ENCODE measurements at places on chromosomes 2 and 18. TPM values are rescaled to one million over a fixed set of nuclear protein-coding genes. Genes with fewer than 3 reads are reported as not detected.

The RAX gene
- total RNA-seq = not detected

GRCh38 chr2:239806758-239807434 lies 218.2 kb downstream of the NDUFA10 start:
- H3K27ac ChIP-seq = no peak overlapping the region
- H3K27me3 ChIP-seq = no peaks in the 10 kb centered on the region
- DNase-seq = no peak
- H3K4me1 ChIP-seq = no peaks in the 10 kb centered on the region
- H3K4me3 ChIP-seq = no peak overlapping the region

DNA sequence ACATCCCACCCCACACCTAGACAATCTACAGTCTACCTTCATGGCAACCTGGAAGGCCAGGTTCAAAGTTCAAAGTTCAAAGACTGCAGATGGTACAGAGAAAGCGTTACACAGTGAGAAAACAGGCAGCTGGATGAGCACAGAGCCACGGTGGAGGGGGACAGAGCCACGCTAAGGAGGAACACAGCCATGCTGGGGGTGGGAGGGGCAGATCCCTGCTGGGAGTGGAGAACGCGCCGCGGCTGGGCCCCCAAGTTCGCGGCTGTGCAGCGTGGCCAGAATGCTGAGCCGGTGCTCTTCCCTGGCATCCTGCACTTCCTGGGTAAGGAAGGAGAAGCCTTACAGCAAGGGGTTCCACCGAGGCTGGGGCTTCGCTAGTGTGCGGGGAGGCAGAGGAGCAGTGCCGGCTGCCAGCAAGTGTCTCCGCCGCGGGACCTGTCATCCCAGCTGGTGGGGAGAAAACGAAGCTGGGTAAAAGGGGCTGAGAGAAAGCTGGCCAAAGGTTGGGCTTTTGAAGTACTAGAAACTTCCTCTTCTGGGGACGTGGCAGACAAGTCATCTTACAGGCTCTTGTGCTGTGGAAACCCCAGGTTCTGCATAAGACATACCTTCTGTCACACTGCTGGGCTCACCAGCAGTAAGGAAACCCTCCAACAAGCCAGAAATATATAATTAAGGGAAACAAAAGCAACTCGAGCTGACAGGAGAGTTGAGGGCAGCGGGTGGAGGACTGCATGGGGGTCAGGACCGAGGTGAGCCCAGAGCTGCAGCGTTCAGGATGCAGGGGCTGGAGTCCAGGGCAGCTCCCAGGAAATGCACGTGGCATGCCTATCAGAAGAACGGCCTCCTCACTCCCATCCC lies 115.5 kb downstream of the HDAC4 start:
- H3K4me1 ChIP-seq = peaks cover 30% of the 10 kb centered on the region
- H3K4me3 ChIP-seq = no peak overlapping the region
- no peak for DNase-seq
- H3K36me3 ChIP-seq = no peaks in the 10 kb centered on the region

GRCh38 chr2:96320728-96321622 lies 4.1 kb upstream of the ITPRIPL1 start:
- no peaks in the 10 kb centered on the region for H3K36me3 ChIP-seq
- H3K4me3 ChIP-seq = peak overlapping the region; percentile 29
- H3K4me1 ChIP-seq = peaks cover 5% of the 10 kb centered on the region
- no peak overlapping the region for H3K27ac ChIP-seq
- H3K27me3 ChIP-seq = no peaks in the 10 kb centered on the region

- H3K4me1 ChIP-seq = no peaks in the 10 kb centered on the region
- H3K27ac ChIP-seq = no peak overlapping the region
- H3K36me3 ChIP-seq = no peaks in the 10 kb centered on the region
- H3K4me3 ChIP-seq = no peak overlapping the region
- no peaks in the 10 kb centered on the region for H3K27me3 ChIP-seq
Observed at GRCh38 chr2:33042819-33043218, 96.1 kb downstream of the LTBP1 start.

DNA sequence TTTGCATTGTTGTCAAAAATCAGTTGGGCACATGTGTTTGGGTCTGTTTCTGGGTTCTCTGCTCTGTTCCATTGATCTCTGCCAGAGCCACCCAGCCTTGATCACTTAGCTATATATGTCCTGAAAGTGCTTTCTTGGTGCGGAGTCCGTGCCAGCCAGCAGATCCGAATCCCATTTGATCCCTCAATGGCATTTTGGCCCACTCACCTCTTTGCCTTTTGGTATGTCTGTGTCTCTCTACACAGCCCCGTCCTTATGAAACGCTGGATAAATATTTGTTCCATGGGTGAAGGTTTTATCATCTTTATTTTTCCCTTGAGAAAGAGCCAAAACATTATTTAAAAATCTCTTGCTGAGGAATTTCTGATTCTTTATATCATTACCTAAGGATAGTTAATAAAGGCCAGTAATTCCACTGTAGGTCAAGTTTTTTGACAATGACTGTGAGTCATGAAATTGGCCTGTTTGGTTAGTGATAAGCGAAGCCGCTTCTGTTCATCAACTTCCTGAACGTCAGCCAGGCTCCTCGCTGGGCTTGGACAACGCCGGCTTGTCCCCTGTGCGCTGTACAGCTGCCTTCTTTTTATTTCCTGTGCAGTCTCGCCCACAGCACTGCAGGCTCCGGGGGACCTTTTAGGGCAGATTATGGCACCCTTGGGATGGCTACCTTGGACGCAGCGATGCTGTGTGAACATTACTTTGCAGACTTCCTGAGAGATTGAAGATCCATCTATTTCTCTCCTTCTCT lies 24.9 kb downstream of the MTCL1 start:
- no peak overlapping the region for H3K27ac ChIP-seq
- DNase-seq = peak; percentile 10
- no peak overlapping the region for H3K4me3 ChIP-seq
- H3K27me3 ChIP-seq = no peaks in the 10 kb centered on the region
- no peaks in the 10 kb centered on the region for H3K36me3 ChIP-seq

The CHRNG gene
- not detected for total RNA-seq

- no peak for DNase-seq
- H3K4me1 ChIP-seq = no peaks in the 10 kb centered on the region
- H3K36me3 ChIP-seq = no peaks in the 10 kb centered on the region
- no peak overlapping the region for H3K4me3 ChIP-seq
- H3K27ac ChIP-seq = no peak overlapping the region
Observed at GRCh38 chr2:40213071-40213470, 238.8 kb downstream of the SLC8A1 start.

The SLC39A6 gene
- total RNA-seq = 51.9 TPM

The C1QL2 gene
- not detected for total RNA-seq

The UBE2E3 gene
- 59.0 TPM for total RNA-seq

The PDE6D gene
- total RNA-seq = 19.8 TPM

- peak overlapping the region; percentile 94 for H3K27ac ChIP-seq
- H3K4me3 ChIP-seq = no peak overlapping the region
- DNase-seq = no peak
- H3K36me3 ChIP-seq = no peaks in the 10 kb centered on the region
- H3K27me3 ChIP-seq = no peaks in the 10 kb centered on the region
Observed at GRCh38 chr2:43179942-43180341, 46.5 kb downstream of the ZFP36L2 start.

DNA sequence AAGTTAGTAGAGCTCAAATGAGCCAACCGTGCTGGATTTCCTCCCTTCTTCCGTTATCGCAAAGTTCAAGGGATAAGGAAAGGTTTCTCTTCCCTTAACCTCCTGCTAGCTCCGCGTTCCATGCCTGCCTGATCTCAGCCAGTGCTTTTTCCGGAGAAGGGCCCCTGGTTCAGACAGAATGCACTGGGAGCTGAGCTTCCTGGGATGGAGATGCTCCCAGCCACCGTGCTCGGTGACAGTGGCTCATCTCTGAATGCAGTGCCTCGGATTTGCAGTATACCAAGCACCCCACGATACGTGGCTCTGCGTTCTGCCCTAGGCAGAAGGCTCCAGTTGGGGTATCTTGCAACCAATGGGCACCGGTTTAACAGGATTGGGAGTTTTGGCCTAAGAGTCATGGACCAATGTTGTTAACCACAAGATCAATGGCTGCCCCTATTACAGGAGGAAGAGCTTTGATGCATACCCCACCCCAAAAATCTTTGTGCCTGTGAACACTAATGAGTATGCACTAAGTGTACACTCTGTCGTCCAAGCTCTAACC lies 876 bp downstream of the CNTNAP5 start:
- H3K27ac ChIP-seq = no peak overlapping the region
- DNase-seq = no peak
- H3K4me3 ChIP-seq = no peak overlapping the region
- no peaks in the 10 kb centered on the region for H3K4me1 ChIP-seq
- H3K27me3 ChIP-seq = peaks cover 3% of the 10 kb centered on the region

- no peaks in the 10 kb centered on the region for H3K36me3 ChIP-seq
- no peaks in the 10 kb centered on the region for H3K27me3 ChIP-seq
- H3K4me1 ChIP-seq = peaks cover 14% of the 10 kb centered on the region
Observed at GRCh38 chr2:200679127-200679526, 93.3 kb downstream of the AOX1 start.

The IL36B gene
- total RNA-seq = not detected

The REL gene
- total RNA-seq = 16.4 TPM

GRCh38 chr2:194539425-194539824 lies 1117.6 kb upstream of the SLC39A10 start:
- H3K27ac ChIP-seq = no peak overlapping the region
- H3K4me3 ChIP-seq = no peak overlapping the region
- H3K4me1 ChIP-seq = no peaks in the 10 kb centered on the region
- H3K27me3 ChIP-seq = no peaks in the 10 kb centered on the region

GRCh38 chr2:224646242-224646846 lies 61.2 kb upstream of the CUL3 start:
- H3K36me3 ChIP-seq = no peaks in the 10 kb centered on the region
- H3K4me3 ChIP-seq = no peak overlapping the region
- H3K4me1 ChIP-seq = no peaks in the 10 kb centered on the region
- no peak for DNase-seq

- H3K27ac ChIP-seq = no peak overlapping the region
- DNase-seq = no peak
- no peaks in the 10 kb centered on the region for H3K4me1 ChIP-seq
Observed at GRCh38 chr2:33126958-33127357, 180.2 kb downstream of the LTBP1 start.

GRCh38 chr2:16507655-16508489 lies 157.8 kb downstream of the CYRIA start:
- no peak overlapping the region for H3K27ac ChIP-seq
- H3K36me3 ChIP-seq = no peaks in the 10 kb centered on the region
- DNase-seq = peak; percentile 64
- H3K4me1 ChIP-seq = peaks cover 6% of the 10 kb centered on the region

GRCh38 chr2:39094717-39095363 lies 26.0 kb downstream of the SOS1 start:
- no peaks in the 10 kb centered on the region for H3K27me3 ChIP-seq
- DNase-seq = no peak
- no peak overlapping the region for H3K4me3 ChIP-seq
- no peak overlapping the region for H3K27ac ChIP-seq
- H3K4me1 ChIP-seq = peaks cover 7% of the 10 kb centered on the region

DNA sequence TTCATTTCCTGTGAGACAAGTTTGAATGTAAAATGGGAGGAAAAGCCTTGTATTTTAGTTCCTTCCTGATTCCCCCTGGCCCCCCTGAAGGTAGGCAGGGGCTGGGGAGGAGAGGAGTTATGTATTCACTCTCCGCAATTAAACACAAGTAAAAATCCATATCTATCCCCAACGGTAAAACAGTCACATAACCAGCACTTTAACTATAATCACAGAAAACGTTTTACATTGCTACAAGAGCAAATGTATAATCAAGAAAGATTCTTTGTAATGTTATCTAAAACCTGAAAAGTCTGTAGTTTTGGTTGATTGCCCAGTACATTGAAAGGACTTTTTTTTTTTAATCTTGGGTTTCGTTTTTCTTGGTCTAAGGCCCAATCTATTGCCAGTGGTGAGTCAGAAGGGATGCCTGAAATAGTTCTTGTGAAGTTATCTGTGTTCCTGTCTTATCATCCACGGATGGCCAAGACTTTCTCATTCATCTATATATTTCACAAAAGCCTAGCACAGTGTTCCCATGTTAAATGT lies 34.5 kb upstream of the CCNYL1 start:
- peak; percentile 21 for DNase-seq
- no peaks in the 10 kb centered on the region for H3K27me3 ChIP-seq
- H3K27ac ChIP-seq = peak overlapping the region; percentile 77
- no peaks in the 10 kb centered on the region for H3K36me3 ChIP-seq
- H3K4me3 ChIP-seq = no peak overlapping the region

GRCh38 chr2:60936757-60937156 lies 55.4 kb downstream of the REL start:
- no peak overlapping the region for H3K27ac ChIP-seq
- H3K4me1 ChIP-seq = no peaks in the 10 kb centered on the region

GRCh38 chr2:157265825-157266224 lies 8.3 kb downstream of the GALNT5 start:
- H3K27me3 ChIP-seq = no peaks in the 10 kb centered on the region
- H3K4me3 ChIP-seq = no peak overlapping the region
- no peak for DNase-seq
- H3K36me3 ChIP-seq = no peaks in the 10 kb centered on the region

The RESP18 gene
- not detected for total RNA-seq

- no peak for DNase-seq
- no peaks in the 10 kb centered on the region for H3K36me3 ChIP-seq
- H3K4me1 ChIP-seq = no peaks in the 10 kb centered on the region
- no peaks in the 10 kb centered on the region for H3K27me3 ChIP-seq
- no peak overlapping the region for H3K4me3 ChIP-seq
- H3K27ac ChIP-seq = no peak overlapping the region
Observed at GRCh38 chr2:126707191-126707590, 51.2 kb downstream of the GYPC start.

The NOSTRIN gene
- total RNA-seq = 48.1 TPM

GRCh38 chr2:95345081-95345562 lies 48.0 kb downstream of the KCNIP3 start:
- H3K4me1 ChIP-seq = peaks cover 39% of the 10 kb centered on the region
- no peaks in the 10 kb centered on the region for H3K36me3 ChIP-seq
- H3K27ac ChIP-seq = no peak overlapping the region
- H3K4me3 ChIP-seq = peak overlapping the region; percentile 66
- no peak for DNase-seq

DNA sequence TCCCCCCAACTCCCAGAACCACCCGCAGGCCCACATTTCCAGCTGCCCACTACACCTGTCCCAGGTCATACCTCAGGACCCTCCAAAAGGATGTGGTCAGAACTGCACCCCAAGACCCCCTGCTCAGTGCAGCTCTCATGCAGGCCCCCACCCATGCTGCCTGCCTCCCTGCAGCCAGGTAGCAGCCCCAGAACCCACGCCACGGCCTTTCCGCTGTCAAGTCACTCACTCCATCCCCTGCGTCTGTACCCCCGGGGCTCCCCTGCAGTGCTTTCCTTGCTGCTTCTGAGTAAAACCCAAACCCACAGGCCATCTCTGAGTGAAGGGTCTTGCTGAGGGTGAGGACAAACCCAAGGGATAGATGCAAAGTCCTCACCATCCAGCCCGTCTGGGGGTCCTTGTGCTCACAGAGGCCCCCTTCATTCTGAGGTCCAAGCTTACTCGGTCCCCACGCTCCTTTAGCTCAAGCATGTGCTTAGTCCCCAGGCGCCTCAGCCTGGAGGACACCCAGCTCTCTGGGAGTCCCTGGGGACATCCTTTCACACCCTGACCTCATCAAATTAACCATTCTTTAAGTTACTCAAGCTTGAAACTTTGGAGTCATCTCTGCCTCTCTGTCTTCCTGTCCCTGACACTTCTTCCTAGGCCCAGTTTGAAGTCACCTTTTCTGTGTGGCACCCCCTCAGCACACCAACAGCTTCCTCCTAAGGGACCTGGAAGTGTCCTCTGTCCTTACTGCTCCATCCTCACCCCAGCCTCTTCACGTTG lies 130.1 kb downstream of the SMAD7 start:
- H3K27me3 ChIP-seq = no peaks in the 10 kb centered on the region
- no peak overlapping the region for H3K4me3 ChIP-seq
- no peak for DNase-seq
- H3K27ac ChIP-seq = no peak overlapping the region
- no peaks in the 10 kb centered on the region for H3K36me3 ChIP-seq

The SCN7A gene
- 1.6 TPM for total RNA-seq

The KLHL29 gene
- 3.3 TPM for total RNA-seq

The CSRNP3 gene
- 6.0 TPM for total RNA-seq

All from thyroid gland (tissue), 4 donors.